IMR-90 (cell line): ENCODE measurements at places on chromosomes 3 and 15. TPM values are rescaled to one million over a fixed set of nuclear protein-coding genes. Genes with fewer than 3 reads are reported as not detected.

GRCh38 chr15:91525751-91526150 lies 327.8 kb upstream of the SLCO3A1 start:
- no peak for DNase-seq

GRCh38 chr15:63973212-63974009 lies 72.9 kb downstream of the DAPK2 start:
- DNase-seq, result peak; percentile 67

DNA sequence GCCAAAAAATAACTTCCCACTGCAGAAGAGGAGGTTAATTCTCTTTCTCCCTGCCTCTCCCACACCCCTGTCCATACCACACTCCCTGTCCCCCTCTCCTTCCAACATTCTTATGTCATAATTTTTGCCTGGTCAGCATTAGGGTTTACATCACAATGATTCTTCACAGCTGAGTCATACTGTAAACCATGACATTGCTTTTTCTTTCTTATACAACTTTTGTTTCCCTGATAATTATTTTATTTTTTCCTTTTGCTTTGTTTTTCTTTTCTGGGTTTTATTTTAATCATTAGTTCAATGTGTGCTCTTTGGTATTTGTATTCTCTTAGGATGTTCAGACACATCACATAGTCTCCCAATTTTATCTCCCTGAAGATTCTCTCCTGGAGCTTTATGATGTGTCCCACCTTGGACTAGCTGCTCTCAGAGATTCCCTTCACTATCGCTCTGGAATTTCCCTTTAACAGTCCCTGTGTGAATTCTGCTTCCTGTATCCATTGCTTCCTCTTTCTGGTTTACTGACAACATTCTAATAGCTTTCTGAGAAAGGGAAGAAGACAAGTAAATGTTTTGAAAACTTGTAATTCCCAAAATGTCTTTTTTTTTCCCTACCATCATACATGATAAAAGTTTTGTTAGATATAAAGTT lies 70.7 kb downstream of the SOX2 start:
- DNase-seq, result no peak

GRCh38 chr3:157610876-157611535 lies 107.8 kb upstream of the VEPH1 start:
- DNase-seq, result no peak

GRCh38 chr15:62357431-62357830 lies 192.3 kb upstream of the C2CD4B start:
- DNase-seq, result no peak

- no peak for DNase-seq
Observed at GRCh38 chr3:24368605-24369004, 126.0 kb downstream of the THRB start.

DNA sequence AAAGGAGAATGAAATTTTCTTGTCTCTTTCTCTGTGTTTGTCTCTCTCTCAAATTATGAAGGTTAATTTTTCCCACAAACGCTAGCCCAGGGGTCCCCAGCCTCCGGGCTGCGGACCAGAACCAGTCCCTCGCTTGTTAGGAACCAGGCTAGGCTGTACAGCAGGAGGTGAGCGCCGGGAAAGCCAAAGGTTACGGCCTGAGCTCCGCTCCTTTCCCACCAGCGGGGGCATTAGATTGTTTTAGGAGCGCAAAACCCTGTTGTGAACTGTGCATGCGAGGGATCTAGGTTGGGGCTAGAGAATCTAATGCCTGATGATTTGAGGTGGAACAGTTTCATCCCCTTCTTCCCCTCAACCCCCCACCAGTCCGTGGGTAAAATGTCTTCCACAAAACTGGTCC lies 74.7 kb upstream of the ZNF385D start:
- no peak for DNase-seq

DNA sequence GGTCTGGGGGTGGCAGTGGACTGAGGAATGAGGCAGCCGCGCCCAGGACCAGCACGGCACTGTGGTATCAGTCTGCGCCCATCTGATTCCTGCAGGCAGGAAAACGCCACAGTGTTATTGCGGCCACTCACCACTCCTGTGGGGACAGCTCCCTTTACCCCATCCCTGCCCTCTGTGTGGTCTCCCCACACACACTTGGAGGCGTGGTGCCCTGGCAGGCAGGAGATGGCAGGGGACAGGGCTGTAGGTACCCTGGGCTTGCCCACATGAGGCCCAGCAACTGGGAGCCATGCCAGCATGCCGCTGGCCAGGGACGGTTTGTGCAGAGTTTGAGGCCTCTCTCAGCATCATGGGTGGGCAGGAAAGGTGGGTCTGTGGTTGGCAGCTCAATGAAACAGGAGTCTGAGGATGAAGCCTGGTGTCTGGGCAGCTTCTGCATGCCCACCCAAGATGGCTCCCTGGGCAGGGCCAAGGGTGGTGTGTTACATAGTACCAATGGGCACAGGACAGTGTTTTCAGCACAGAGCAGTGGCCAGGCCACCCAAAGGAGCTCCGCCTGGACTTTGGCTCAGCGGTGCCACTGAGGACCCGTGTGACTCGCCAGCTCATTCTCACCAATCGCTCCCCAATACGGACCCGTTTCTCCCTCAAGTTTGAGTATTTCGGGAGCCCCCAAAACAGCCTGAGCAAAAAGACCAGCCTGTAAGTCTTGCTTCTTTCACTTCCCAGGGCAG lies 27.2 kb downstream of the ACAA1 start:
- DNase-seq, result no peak

PRR20G gene
- not detected in 2 replicates for polyA plus RNA-seq
